ENCODE measurements at places on chromosomes 12 and 14.

GRCh38 chr14:96181186-96182056, 23.2 kb upstream of the BDKRB2 start:
- DNase-seq: no peak

DNA sequence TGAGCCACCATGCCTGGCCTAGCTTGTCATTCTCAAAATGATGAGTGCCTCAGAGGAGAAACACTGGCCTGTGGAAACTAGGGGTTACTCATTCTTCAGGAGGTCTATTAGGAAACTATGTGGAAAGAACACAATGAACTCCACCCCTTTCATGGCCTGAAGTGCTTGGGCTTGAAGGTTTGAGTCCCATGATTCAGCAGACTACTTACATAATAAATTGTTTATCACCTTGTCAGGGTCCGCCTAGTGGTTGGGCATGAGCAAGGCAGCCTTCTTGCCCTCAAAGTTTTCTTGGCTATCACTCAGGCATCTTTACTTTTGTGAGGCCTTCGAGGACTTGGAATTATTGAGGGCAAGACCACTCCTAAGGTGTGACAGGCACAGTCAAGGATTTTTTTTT, 251.2 kb downstream of the ACSS3 start:
- DNase-seq: no peak

GRCh38 chr12:3713947-3714346, 39.0 kb downstream of the CRACR2A start:
- no peak for DNase-seq

DNA sequence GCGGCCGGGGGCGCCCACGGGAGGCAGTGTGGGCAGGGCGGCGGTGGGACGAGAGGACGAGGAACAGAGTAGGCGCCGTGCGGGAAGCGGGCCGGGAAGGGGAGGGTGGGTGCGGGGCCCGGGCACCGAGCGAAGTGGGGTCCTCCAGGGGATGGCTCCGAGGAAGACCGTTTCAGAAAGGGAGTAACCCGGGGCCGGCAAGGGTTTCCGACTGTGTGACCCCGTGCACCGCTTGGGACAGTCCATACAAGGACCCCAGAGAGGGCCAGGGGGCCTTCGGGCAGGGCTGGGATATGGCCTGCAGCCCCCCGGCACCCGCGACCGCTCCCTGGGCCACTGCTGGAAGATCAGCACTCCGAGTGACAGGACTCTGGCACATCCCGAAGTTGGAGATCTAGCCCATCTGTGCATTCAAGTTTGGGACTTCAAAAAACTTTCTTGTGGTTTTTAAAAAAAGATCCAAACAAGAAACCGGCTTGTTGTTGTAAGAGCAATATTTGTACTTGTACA, 448 bp downstream of the TSPAN9 start:
- peak; percentile 84 for DNase-seq

GRCh38 chr14:99626041-99626648, 18.8 kb upstream of the HHIPL1 start:
- no peak for DNase-seq

DNA sequence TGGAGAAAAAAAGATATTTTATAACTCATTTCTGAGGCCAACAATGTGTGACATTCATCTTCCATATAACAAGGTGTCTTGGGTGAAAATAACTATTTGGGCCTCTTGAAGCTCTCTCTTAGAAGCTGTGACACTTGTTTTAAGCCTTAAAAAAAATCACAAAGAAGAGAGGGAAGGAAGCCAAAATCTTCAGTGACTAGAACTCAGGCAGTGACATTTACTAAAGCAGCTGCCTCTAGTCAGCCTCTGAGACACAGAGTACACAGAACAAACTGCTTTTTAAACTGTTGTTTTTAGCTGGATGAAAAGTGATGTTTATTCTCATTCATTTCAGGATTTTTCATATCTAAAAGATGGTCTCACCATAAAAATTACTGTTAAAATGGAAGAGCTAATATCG, 793.6 kb downstream of the GALC start:
- peak; percentile 60 for DNase-seq

GRCh38 chr12:128994856-128995255, 141.6 kb downstream of the GLT1D1 start:
- DNase-seq: no peak

DNA sequence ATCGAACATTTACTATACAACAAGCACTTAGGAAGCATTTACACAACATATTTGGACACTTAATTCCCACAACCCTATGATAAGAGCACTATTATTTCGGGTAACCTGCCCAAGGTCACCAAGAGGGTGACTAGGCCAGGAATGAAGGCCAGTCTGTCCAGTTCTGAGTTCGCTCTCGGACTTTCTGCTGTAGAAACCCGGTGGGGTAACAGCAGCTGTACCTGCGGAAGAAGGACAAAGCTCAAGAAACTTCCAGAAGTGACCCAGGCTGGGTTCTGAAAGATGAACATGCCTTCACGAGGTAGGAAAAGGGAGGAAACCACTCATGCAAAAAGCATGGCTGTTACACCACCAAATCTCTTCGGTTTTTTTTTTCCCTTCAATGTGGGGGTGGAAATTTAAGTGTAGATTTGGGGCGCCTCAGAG, 10.8 kb downstream of the PLA2G1B start:
- no peak for DNase-seq

GRCh38 chr12:32281098-32281497, 118.3 kb upstream of the FGD4 start:
- DNase-seq: no peak

GRCh38 chr12:104219361-104219892, 3.8 kb downstream of the TXNRD1 start:
- no peak for DNase-seq

- no peak for DNase-seq
Observed at GRCh38 chr12:32997471-32997870, 100.9 kb upstream of the PKP2 start.

DNA sequence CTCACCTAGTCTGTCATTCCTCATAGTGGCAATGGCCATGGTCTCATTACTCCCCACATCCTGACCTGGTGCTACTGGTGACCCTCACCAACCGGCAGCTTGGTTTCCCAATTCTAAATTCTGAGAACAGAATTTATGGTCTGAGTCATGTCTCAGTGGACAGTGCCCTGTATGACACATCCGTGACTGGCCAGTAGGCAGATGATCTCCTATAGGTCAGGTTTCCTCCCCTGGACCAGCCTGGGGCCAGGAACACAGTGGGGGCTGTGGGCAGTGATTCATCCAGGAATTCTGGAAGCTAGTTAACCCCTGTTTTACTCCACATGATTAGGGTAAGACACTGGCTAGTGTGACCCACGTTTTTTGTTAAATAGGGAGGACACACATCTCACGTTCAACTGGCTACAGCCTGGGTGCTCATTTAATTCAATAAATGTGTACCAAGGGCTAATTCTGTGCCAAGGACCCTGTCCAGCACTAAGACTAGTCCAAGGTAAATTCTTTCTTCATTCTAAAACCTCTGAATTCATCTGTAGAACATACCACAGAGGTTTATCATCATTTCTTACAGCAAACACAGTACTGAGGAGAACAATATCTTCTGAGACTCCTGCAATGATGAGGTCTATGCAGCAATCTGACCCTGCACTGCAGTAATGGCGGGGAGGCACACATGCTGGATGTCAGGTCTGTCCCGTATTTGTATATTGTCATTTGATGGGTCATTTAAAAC, 249.6 kb upstream of the TBX3 start:
- no peak for DNase-seq

DNA sequence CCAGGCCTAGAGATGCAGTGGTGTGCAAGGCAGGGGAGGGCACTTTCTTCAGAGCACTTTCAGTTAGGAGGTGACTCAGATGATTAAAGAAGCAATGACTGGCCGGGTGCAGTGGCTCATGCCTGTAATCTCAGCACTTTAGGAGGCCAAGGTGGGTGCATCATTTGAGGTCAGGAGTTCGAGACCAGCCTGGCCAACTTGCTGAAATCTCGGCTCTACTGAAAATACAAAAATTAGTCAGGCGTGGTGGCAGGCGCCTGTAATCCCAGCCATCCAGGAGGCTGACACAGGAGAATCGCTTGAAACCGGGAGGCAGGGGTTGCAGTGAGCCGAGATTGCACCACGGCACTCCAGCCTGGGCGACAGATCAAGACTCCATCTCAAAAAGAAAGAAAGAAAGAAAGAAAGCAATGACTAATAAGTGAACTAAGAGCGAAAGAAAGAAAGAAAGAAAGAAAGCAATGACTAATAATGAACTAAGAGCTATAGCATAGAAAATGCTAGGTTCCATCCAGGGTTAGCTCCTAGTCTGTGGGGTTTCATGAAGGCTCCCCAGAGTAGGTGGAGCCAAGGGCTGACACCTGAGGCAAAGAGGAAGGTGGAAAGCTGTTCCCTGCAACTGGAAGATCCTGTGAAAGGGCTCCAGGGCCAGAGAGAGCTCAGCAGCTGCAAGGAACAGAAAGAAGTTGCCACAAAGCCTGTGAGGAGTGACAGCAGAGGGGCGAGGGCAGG, 334.5 kb downstream of the CACNA1C start:
- no peak for DNase-seq

DNA sequence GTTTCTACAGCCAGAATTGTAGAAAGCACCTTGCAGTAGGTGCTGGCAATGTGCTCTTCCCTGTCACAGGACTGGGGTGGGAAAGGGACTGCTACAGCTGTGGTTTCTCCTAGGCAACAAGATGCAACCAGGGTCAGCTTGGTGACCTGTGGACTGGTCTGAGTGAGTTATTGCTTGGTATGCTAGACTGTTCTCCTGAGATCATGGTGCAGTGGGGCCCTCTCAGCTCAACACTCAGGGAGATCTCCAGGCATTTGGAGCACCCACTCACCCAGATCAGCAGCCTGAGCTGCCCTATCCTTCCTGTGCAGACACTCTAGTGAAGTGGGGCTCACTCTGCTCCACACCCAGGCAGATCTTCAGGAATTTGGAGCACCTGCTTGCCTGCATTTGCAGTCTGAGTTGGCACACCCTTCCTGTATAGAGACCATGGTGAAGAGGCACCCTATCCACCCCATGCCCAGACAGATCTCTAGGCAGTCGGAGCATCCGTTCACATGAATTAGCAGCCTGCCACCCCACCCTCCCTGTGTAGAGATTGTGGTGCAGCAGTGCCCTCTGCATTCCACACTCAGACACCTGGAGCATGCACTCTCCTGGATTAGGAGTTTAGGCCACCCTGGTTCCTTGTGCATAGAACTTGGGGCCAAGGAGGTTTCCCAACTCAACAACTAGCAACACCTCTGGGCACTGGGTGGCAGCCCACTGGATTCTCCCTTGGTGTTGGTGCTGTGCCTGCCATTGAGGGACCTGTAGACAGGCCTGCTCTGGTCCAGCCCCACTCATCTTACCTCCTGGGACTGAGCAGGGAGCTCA, 3.8 kb upstream of the FAM186B start:
- DNase-seq: no peak

GRCh38 chr14:51806026-51807023, 54.1 kb upstream of the GNG2 start:
- DNase-seq: peak; percentile 72

DNA sequence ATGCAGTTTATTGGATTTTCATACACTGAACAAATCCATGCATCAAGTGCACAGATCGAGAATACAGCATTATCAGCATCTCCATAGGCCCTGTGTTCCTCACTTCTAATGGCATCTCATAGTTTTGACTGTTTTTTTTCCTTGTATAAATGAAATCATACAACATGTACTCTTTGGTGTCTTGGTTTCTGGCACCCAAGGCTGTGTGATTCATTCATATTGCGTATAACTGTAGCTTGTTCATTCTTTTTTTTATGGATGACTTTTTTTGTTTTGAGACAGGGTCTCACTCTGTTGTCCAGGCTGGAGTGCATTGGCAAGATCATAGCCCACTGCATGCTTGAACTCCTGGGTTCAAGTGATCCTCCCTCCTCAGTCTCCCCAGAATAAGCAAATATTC, 14.3 kb downstream of the RASSF8 start:
- no peak for DNase-seq

- no peak for DNase-seq
Observed at GRCh38 chr14:102901633-102902032, 20.8 kb upstream of the AMN start.

- DNase-seq: no peak
Observed at GRCh38 chr12:59636945-59637691, 41.3 kb downstream of the SLC16A7 start.

DNA sequence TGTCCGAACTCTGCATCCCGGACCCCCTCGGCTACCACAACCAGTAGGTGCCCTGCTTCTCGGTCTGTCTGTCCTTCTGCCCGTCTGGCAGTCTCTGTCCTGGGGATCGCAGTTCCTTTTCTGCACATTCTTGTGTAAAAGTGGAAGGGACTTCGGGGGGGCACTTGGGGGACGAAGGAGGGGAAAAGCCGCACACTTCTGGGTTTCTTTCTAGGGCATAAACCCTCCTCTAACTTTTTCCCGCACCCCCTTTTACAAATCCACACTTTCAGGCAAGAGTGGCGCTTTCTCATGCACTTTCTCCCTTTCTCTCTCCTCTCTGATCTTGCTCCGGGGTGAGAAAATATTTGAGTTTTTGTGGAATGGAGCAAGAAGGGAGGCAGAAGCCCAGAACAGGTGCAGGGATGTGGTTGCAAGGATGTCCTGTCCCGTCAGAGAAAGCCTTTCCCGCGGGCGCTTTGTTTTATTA, 506 bp downstream of the ESRRB start:
- no peak for DNase-seq

GRCh38 chr12:131872154-131873051, 22.0 kb upstream of the ULK1 start:
- DNase-seq: peak; percentile 33

GRCh38 chr12:124586756-124587155, 19.3 kb upstream of the NCOR2 start:
- DNase-seq: no peak

DNA sequence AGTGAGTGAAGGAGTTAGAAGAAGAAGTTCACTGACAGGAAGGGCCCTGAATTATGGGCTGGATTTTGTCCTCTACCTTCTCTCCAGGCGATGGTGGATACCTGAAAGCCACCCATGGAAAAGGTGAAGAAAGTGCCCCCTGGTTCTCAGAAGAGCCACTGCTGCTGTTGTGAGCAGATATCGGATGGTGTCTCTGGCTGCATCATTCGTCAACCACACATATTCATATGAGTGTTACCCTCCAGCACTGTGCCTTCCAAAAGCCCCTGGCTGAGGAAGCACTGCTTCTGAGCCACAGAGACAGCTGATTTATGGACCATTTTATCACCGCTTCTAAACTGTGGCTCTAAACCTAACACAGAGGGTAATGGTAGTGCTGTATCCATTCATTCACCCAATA, 2.0 kb upstream of the ACTN1 start:
- no peak for DNase-seq

- no peak for DNase-seq
Observed at GRCh38 chr12:127388985-127389384, 878.0 kb upstream of the TMEM132C start.

- DNase-seq: no peak
Observed at GRCh38 chr14:105067140-105067968, 2.1 kb upstream of the GPR132 start.

- no peak for DNase-seq
Observed at GRCh38 chr14:51328064-51328771, 88.2 kb downstream of the TMX1 start.

GRCh38 chr12:77352946-77353345, 287.6 kb upstream of the E2F7 start:
- DNase-seq: no peak

All from lung (tissue), 17 donors.